ENCODE measurements at places on chromosomes 11 and 22.

DNA sequence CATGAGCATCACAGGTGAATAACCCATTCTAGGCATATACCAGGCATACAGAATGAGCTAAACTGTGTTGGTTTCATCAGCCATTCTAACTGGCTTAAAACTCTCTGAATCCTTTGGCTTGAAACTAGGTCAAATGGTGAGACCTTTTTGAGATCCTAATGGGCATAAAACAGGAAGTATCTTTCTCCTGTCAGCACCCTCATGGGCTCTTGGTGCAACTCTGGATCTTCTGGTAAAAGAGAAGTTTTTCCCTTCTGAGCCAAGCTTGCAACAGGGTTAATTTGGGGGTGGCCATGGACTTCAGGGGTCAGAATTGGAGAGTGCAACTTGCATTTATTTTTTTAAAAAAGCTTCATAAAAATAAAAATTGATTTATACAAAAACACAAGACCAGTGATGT lies 67.9 kb upstream of the GRAMD1B start:
- no peak for DNase-seq

- peak; percentile 32 for DNase-seq
Measured at GRCh38 chr11:110092111-110092514, 1.1 kb upstream of the ZC3H12C start.

GRCh38 chr11:70191495-70192140 lies 11.5 kb upstream of the FADD start:
- peak; percentile 92 for DNase-seq

DNA sequence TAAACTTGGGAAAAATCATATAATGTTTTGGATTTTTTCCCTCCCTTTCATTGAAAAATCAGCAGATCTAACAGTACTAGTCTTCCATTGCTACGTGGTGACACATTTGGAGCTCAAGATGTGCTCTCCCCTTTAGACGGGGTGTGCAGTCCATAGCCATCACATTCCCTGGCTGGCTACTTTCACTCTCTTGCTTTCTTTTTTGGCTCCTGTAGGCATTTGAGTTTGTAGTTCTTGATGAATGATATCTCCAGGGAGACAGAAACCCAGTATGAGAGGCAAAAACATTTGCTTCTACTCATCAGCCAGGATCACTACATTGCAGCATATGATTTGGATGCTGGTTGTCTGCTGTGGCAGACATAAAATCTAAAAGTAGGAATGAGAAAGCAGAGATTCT lies 12.1 kb downstream of the CCDC81 start:
- no peak for DNase-seq

DNA sequence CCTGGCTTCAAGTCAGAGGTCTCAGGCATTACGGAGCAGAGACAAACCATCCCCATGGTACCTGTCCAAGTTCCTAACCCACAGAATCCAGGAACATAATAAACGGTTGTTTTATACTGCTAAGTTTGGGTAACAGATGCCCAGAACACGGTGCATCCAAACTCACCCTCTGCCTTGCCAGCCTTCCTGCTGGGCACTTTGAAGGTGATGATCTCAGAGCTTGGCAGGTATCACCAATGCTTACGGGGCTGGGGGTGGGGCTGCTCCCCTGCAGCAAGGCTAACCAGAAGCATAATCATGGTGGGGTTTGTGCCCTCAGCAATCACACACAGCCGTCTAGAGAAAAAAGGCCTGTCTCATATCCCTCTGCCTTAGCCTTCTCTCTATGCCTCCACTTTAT lies 27.1 kb downstream of the DKK3 start:
- no peak for DNase-seq

GRCh38 chr11:12066799-12067508 lies 43.4 kb upstream of the MICAL2 start:
- peak; percentile 48 for DNase-seq

GRCh38 chr11:107018219-107018901 lies at the start of gene GUCY1A2:
GUCY1A2 (minus strand) TSS chr11:107018476; CDS start chr11:107018055, 421 bp downstream.
- peak; percentile 66 for DNase-seq

DNA sequence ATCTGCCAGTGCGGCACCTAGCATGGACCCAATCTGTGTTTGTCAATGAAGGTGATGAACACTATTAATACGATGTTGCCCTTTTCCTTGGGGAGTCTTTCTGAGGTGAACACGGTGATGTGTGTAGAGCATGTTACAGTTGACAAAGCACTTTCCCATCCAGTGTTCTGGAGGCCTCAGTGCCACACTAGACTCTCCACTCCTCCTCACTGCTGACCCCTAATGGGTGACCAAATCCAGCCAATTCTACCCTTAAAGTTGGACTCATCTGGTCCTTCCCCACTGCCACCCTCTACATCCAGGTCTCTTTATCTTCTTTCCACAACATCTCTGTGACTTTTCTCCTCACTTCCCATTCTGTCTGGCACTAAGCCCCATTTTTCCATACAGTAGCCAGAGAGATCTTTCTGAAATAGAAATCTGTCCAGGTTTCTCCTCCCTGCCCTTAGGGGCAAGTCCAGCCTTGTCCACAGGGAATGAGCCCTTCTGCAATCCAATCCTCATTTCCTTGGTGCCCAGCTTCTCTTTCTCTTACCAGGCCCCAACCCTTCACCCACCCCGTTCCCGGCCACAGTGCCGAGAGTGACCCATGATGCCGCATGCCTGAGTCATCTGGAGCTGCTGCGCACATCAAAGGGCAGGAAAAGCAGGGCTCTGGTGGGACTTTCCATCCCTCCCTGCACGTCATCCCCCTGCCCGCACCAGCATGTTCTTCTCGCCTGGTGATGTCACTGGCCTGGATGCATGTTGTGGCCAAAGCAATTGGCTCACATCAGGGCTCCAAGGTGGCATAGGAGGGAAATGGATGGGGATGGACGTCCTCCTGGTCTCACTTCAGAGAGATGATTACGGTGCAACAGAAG lies 64.2 kb downstream of the RASSF10 start:
- no peak for DNase-seq

GRCh38 chr11:69981119-69981784 lies 96.9 kb upstream of the ANO1 start:
- DNase-seq, result peak; percentile 53

GRCh38 chr11:116272181-116272789 lies 500.5 kb downstream of the BUD13 start:
- peak; percentile 28 for DNase-seq

- DNase-seq, result no peak
Measured at GRCh38 chr22:39150848-39151215, 1.6 kb downstream of the CBX7 start.

DNA sequence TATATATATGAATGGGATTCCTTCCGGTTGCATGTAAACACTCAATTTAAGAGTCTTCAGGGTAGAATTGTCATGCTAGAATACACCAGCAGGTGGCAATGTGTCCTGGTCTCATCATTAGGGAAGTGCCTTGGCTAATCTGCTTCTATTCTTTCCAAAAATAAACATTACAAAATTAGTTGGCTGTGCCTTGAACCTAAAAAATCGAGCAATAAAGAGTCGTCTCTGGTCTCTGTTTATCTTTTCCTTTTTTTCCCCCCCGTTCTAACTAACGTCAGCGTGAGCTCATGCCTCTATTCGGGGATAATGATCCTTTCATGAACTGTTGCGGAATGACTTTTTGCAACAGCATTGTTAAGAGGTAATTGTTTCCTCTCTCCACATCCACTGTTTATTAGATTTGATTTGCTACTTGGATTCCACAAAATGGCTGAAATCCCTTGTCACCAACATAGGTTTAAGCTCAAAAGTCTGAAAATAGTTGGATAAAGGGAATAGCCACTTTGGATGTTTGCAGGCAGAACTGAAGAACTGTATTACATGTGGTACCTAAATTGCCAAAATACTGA lies 1.2 kb upstream of the ARHGEF12 start:
- DNase-seq, result peak; percentile 71

DNA sequence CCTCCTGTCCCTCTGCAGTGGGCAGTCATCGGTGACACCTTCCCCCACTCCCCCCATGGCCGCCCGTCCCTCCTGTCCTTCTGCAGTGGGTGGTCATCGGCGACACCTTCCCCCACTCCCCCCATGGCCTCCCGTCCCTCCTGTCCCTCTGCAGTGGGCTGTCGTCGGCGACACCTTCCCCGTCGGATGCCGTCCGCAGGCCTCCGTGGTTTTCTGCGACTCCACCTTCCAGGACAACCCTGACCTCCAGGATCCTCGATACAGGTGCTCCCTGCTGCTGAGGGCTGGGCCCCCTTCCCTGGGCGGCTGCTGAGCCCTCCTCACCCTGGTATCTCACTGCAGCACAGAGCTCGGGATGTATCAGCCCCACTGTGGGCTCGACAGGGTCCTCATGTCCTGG lies 2.2 kb downstream of the MIOX start:
- no peak for DNase-seq

DNA sequence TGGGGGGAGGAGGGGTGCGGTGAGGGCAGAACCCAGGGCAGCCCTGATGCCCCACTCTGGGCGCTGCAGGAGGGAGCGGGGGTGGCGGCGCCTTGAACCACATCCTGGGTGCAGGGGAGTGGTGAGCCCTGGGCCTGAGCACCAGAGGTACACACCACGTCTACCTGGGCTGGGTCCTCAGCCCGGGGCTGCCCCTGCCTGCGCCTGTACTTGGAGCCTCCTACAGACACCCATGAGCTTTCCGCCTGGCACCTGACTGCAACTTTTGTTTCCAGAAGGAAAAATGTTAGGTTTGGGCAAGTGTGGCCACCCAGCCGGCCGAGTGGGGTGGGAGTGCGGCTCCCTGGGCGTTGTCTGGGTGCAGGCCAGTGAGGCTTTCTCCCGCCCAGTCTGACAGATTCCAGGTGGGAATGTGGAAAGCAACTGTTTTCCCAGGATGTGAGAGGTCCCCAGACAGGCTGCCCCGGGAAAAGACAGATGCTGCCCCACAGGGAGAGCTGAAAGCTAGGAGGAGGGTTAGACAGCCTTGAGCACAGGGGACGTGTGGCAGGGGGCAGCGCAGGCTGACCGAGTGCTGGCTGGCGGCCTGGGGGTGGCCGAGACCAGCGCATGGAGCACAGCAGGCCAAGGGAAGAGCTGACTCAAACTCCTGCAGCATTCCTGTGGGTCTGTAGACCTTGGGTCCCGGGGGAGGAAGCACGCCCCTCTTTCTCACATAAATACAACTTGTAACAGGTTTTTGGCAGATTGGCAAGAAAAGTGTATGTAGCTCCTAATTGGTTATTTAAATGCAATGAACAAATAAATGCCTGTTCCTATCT lies 44.1 kb downstream of the GNB1L start:
- DNase-seq, result peak; percentile 31

DNA sequence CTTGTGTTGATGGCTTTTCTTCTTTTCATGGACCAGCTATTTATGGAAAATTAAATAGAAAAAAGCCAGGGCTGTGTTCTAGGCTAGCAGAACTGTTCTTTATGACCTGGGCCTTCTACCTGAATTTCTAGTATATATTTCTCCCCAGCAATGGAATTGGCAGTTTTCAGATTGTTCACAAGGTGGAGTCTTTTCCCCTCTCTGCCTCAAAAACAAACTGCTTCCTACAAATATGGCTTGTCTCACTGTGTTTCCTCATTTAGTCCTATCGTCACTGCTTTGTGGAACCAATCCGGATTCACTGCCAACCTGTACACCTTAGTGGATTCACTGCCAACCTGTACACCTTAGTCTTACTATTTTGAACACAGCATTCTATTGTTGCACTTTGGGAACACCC lies 5.0 kb upstream of the APOL5 start:
- no peak for DNase-seq

- no peak for DNase-seq
Measured at GRCh38 chr22:48301421-48301820, 1526.3 kb downstream of the BRD1 start.

DNA sequence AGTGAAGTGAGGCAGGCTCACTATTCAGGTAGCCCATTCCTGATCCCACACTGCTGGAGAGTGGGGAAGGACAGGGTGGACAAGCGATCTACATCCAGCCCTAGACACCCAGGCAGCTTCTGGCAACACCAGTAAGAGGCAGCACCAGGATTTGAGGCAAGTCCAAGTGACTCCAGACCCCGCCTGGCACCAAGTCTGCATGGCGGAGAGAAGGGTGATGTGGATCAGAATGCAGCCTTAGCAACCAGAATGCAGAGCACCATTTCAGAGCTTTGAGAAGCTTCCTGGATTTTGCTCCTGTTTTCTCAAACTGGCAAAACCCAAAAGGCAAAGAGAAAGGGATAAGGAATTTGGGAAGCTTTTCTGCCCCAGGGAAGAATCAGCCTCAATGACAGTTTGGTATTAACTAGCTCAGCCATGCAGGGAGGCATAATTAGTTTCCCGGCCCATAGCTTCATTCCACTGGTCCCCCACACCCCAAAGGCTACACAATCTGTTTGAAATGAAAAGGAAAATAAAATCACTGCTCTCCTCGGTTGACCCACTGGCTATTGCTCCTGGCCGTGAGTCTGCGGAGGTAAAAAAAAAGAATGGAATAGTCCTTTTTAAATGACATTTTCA lies 17.3 kb downstream of the GALNT18 start:
- DNase-seq, result no peak

DNA sequence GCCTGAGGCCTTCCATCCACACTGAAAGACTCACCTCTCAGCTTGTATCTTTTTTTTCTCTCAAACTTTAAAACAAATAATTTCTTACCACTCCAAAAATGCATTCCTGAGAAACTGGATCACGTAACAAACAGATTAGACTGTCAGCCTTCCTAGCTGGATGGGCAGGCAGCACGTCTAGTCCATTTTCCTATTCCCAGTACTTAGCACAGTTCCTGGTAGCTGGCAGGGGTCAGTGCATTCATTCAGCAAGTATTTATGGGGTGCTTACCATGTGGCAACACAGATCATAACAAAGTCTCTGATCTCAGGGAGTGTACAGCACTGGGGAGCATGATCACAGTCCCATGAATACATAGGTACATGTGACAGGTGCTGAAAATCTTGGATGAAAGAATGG lies 89.6 kb downstream of the UBASH3B start:
- no peak for DNase-seq

GRCh38 chr11:101254037-101254436 lies 124.4 kb upstream of the PGR start:
- DNase-seq, result no peak

DNA sequence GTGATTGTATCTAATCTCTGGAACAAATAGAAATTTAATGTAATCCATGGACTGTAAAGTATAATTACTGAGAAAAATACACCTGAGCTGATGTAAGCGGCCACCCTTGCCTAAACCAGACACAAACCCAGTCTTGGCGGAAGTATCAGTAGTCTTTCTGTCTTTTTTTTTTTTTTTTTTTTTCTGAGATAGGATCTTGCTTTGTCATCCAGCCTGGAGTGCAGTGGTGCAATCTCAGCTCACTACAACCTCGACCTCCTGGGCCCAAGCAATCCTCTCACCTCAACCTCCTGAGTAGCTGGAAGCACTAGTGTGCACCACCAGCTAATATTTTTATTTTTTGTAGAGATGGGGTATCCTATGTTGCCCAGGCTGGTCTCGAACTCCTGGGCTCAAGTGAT lies 5.5 kb upstream of the CXCR5 start:
- DNase-seq, result no peak

DNA sequence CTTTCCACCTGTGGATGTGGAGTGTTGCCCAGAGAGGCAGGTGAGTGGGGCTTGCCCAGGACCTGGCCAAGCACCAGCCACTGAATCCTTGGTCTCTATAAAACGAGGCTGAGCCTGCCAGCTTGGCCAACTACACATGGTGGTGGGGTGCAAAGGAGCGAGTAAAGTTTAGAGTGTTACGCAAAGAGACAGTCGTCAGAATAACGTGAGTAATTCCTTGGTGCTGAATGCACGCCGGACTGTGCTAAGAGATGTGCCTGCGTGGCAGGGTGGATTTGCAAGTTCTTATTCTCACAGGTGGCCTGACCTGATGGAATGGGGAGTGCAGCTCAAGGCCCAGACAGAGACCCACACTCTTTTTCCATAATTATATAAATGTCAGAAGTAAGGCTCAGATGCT lies 88.6 kb upstream of the B3GAT1 start:
- no peak for DNase-seq
